NCI-H1105 (cell line): ENCODE measurements at places on chromosomes 12 and 14.

- DNase-seq: no peak
Measured at GRCh38 chr12:124829008-124829707, 34.5 kb downstream of the SCARB1 start.

DNA sequence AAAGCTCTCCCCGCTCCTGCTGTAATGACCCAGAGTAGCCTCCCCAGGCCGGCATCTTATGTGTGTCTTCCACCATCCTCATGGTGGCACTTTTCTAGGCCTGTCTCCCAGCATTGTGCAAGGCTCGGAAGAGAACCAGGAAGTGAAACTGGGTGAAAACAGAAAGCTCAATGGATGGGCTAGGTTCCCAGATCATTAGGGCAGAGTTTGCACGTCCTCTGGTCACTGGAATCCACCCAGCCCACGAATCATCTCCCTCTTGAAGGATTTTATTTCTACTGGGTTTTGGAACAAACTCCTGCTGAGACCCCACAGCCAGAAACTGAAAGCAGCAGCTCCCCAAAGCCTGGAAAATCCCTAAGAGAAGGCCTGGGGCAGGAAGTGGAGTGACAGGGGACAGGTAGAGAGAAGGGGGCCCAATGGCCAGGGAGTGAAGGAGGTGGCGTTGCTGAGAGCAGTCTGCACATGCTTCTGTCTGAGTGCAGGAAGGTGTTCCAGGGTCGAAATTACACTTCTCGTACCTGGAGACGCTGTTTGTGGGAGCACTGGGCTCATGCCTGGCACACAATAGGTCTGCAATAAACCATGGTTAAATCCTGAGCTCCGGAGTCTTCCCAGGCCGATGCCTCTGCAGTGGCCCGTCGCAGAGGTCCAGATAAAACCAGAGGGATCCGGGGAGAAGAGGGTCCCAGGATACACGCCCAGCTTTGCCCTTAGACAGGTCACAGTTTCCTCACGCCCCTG, 15.6 kb downstream of the ACVRL1 start:
- no peak for DNase-seq

DNA sequence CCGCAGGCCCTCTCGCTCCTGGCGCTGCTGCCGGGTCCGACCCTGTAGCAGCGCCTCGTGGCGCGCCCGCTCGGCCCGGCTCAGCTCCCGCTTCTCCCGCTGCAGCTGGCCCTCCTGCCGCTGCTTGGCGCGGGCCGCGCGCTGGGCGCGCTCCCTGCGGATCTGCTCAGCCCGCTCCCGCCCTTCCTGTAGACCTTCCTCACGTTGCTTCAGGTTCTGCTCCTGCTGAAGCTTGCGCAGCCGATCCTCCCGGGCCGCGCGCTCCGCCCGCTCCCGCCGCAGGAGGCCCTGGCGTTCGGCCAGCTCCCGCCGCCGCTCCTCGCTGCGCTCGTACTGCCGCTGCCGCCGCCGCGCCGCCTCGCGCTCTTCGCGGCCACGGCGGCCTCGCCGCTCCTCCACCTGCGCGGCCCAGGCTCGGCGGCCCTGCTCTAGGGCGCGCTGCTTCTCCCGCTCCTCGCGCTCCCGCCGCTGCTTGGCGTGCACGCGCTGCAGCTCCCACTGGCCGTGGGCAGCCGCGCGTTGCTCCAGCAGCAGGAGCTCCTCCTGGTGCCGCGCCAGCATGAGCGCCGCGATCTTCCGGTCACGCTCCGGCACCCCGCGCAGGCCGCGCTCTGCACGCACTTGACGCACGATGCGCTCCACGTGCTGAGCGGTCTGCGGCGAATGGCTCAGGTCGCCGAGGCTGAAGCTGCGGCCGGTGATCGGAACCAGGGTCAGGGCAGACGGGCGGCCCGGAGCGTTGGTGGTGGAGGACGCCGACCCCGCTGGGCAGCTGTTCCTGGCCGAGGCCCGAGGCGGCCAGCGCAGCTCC, 2.4 kb downstream of the CCDC177 start:
- no peak for DNase-seq

DNA sequence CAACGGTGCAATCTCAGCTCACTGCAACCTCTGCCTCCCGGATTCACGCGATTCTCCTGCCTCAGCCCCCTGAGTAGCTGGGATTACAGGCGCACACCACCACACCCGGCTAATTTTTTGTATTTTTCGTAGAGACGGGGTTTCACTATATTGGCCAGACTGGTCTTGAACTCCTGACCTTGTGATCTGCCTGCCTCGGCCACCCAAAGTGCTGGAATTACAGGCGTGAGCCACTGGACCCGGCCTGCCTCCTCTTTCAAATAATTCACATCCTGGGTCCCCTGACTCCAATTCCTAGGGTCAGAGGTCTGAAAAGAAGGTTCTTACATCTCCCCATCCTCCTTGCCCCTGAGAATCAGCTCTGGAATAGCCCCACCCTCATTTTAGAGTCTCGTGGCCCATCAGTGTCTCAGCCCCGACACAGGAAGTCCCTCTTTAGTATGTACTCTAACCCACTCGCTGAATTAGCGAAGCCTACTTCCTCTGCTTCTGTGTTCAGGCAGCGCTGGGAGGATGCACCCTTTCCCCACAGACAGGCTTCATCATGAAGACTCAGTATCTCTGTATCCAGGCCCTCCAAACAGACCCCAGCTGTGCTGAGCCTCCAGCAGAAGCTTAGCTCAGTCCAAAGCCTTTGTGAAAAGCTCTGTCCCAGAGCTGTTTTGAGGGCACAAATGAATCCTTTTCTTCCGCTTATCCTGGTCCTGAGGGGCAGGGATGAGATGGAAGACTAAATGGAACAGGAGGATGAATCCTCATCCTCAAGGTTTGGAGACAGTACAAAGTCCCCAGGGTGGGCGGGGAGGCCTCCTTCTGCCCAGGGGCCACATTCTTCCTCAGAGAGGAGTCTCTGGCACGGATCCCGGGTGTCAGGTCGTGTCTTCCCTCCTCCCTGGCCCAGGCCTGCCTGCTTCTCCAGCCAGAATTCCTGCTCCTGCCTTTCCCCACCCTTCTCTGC, 3.5 kb downstream of the LPAR5 start:
- DNase-seq: no peak

DNA sequence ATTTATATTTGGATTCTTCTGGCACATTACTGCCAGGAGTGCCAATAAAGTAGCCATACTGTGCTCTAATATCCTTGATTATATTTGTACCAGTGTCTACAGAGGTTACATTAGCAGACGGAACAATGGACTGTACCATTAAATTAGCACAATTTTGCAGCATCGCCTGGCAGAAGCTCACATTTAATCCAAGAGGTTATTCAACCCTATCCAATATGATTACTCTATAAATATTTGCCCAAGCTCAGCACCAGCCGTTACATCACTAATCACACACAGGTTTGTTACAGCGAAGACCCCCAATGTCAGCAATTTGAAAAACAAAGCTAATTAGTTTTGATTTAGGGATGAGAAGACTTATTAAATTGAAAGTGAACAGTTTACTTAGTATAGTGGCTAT, 16.9 kb upstream of the MGST1 start:
- DNase-seq: peak; percentile 93

GRCh38 chr12:59578254-59578653, 17.6 kb upstream of the SLC16A7 start:
- no peak for DNase-seq

- DNase-seq: no peak
Measured at GRCh38 chr14:91744068-91744480, 12.2 kb upstream of the CATSPERB start.

- no peak for DNase-seq
Measured at GRCh38 chr14:52266782-52267181, 716 bp upstream of the PTGDR start.

DNA sequence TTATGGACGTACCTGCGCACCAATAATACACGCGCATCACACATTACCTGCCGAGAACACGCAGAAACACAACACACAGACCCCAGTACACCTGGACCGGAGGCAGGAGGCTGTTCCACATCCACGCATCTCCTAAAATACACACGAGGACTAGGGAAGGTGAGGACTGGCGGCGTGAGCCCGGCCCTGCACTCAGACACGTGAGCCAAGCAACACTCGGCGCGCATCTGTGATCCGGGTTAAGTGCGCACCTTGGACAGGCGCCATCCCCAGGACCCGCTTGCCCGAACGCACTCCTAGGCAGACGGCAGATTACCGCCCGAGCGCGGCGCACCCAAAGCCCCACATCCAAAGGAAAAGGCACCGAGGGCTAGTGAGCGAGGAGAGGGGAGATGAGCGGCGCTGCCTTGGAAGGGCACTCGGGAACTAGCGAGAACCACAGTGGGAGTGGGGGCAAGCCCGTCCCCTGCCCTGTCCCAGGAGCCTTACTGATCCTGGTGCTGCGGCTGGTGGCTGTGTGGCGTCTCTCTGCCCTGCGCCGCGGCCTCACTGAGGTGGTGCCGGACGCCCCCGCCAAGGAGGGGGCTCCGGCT, 417 bp downstream of the GLS2 start:
- peak; percentile 29 for DNase-seq

- no peak for DNase-seq
Measured at GRCh38 chr14:73833034-73833433, 18.6 kb upstream of the PTGR2 start.

DNA sequence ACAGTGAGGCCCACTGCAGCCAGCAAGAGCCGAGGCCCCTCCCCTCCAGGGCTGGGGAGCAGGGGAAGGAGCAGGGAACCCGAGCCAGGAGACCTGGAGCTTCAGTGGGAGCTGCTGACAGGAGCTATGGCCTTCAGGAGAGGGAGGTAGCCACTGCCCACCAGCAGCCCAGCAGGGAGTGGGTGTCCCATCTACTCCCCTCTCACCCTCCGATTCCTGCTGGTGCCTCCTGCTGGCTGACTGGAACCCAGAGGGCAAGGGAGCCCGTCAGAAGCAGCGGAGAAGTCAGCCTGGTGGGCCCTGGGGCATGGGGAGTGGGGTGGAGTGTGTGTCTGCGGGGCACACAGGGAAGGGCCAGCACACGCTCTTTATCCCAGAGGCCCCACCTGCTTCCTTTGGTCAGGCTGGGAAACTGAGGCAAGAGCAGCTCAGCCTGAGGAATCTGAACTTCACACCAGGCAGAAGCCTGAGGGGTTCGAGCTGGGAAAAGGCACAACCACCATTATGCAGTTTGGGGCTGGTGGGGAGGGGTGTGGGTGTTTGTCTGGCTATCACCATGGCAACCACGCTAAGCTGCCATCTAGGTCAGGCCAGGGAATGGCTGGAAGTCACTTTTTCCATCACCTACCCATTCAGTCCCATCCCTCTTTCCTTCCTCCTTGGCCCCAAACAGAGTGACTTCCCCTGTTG, 36.8 kb upstream of the PLEKHG6 start:
- DNase-seq: no peak

DNA sequence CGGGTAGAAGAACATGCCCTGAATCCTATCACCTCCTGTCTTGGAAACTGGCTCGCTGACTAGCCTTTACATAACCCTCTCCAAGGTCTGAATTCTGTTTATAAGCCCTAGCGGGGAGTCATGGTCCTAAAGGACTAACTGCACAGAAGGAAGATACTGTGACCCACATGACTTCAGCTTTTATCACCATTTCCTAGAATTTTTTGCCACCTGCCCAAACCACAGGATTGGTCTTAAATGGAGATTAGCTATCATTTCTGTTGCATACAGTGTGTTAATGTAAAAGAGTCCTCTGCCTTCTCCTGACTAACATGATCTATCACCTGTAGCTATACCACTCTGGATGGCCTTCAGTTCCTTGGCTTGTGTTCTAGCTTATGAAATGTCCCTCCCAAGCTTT, 319.2 kb downstream of the DUSP6 start:
- no peak for DNase-seq

DNA sequence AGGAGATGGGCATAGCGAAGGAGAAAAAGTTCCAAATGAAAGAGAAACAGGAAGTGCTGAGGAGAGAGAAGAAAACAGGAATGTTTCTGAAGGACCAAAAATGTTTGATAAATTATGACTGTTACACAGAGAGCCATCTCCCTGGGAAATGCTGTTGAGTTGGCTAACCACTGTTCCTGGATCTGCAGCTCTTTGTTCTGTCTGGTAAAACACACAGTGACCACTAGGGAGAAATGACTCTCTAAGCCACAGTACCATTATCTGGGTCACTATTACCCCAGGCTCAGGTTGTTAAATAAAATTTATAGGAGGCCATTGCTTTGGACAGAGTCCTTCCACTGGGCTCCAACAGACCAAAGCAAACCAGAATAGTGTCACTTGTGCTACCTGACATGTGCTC, 219.3 kb downstream of the CRADD start:
- no peak for DNase-seq

DNA sequence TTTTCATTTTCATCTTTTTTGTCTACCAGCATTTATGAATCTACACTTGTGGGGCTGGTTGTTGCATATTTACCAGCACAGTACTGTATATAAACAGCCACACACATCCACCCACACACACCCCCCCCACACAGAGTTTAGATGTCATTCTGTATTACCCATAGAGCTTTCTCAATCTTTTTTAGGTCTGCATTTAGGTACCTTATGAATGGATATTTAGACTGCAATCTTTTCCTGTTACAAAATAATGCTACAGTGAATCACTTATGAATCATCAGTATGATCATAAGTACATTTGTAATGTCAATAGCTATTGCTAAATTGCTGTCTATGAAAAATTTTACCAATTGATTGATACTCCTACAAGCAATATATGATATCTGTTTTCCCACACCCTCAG, 67.3 kb upstream of the STK38L start:
- DNase-seq: no peak

GRCh38 chr14:58749066-58749669, 111.4 kb downstream of the DACT1 start:
- peak; percentile 25 for DNase-seq

- no peak for DNase-seq
Measured at GRCh38 chr14:54894995-54895394, 7.6 kb downstream of the GCH1 start.

DNA sequence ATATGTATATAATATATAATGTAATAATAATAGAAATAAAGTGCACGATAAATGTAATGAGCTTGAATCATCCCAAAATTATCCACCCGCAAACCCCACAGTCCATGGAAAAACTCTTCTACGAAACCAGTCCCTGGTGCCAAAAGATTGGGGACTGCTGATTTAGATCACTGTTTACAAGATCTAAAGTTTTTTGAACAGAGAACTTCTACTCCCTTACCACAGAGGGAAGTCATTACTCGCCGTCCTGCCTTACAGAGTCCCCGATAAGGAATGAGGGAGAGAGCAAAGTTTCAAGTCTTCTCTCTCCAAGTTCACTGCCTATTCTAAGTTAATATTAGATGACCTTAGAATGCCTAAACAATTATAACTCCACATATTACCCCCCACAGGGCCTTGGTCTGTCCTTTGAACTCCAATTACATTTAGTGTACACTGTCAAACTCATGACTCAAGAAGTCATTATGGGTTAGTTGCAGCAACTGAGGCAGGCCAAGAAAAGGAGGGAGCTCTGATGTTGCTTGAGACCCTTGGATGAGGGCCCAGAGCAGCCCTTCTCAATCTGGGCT, 21.8 kb upstream of the DHRS4 start:
- DNase-seq: no peak
